ENCODE measurements at places on chromosomes 3 and 15. TPM values are rescaled to one million over a fixed set of nuclear protein-coding genes. Genes with fewer than 3 reads are reported as not detected.

GRCh38 chr15:52800828-52801747, 11.0 kb upstream of the ONECUT1 start:
- DNase-seq: no peak

DNA sequence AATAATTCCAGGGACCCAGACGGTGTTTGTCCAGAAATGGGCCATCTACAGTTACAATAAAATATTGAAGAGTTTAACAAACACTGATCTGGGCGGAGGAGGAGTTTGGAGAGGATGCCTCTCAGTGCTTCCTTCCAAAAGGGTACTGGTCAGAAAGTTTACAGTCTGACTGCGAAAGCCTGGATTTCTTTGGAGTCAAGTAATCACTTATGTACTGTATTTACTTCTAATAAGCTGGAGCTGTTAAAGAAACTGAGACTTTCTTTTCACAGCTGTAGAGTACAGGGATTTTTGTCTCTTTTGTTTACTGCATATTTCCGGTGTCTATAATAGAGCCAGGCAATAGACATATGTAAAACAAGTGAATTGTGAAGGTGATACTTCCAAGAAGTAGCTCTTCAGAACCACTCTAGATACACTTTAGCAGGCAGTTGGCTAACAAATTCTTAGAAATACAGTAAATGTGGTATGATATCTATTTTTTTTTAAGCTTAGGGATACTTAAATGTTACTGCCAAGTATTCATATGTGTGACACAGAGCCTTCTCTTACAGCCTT, 22.1 kb upstream of the NEO1 start:
- DNase-seq: no peak

GRCh38 chr15:67880651-67881182, 40.9 kb upstream of the RNU6-1 start:
- DNase-seq: peak; percentile 38

DNA sequence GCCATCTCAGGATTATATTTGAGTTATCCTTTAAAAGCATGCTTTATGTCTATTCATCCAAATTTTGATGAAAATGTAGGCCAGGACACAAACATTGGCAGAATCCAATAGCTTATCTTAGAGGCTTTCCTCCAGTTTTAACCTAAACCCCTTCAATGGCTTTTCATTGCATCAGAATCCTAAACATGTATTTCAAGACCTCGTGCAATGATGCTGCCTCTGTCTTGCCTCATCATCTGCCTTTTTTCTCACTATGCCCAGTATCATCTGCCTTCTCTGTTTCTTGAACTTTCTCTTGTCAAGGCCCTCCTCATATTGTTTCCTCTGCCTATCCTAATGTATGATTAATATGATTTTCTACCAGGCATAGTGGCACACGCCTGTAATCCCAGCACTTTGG, 76.1 kb upstream of the MAP4 start:
- no peak for DNase-seq

Gene CPNE9
- not detected for total RNA-seq

Gene C2CD4A
- total RNA-seq: not detected
